Mononuclear cell (primary cell): ENCODE measurements at places on chromosomes 11 and 22. TPM values are rescaled to one million over a fixed set of nuclear protein-coding genes. Genes with fewer than 3 reads are reported as not detected.

Gene TTC36
- not detected for total RNA-seq

Gene DKK3
- 0.73 TPM for total RNA-seq

Gene GRM5
- not detected for total RNA-seq

Gene KCNK7
- total RNA-seq, result 1.7 TPM

Gene SPTBN2
- 0.10 TPM for total RNA-seq

Gene PANX2
- 0.94 TPM for total RNA-seq

Gene SAA4
- not detected for total RNA-seq

Gene C11orf87
- not detected for total RNA-seq

Gene SLC15A3
- total RNA-seq, result 77.6 TPM

Gene LRRC75B
- 0.63 TPM for total RNA-seq

Gene IGSF9B
- 4.3 TPM for total RNA-seq

Gene ARHGAP20
- total RNA-seq, result 0.21 TPM

Gene PLAAT5
- 0.42 TPM for total RNA-seq

Gene ELFN2
- under 0.01 TPM for total RNA-seq

Gene SMCO4
- total RNA-seq, result 3.3 TPM

Gene MRGPRE
- total RNA-seq, result not detected

Gene SPCS2
- 33.9 TPM for total RNA-seq

Gene TMEM151A
- 0.21 TPM for total RNA-seq

Gene OR10G7
- not detected for total RNA-seq

Gene MRGPRX3
- total RNA-seq, result not detected

Gene EMSY
- 25.6 TPM for total RNA-seq

Gene DDX25
- total RNA-seq, result 0.10 TPM

Gene TBC1D22A
- 14.1 TPM for total RNA-seq

Gene DCDC1
- total RNA-seq, result 0.21 TPM

Gene SLC7A4
- total RNA-seq, result not detected

Gene CARD18
- not detected for total RNA-seq

Gene SLC22A12
- not detected for total RNA-seq

Gene LGR4
- 2.3 TPM for total RNA-seq

Gene CASP1
- 99.5 TPM for total RNA-seq

Gene UBQLNL
- 0.52 TPM for total RNA-seq

Gene OR8D4
- not detected for total RNA-seq

Gene DTX4
- 5.2 TPM for total RNA-seq

Gene FKBP2
- 8.1 TPM for total RNA-seq

Gene CRACR2B
- 0.84 TPM for total RNA-seq

Gene RAPSN
- 0.42 TPM for total RNA-seq

Gene SCN3B
- not detected for total RNA-seq
